Cortex of kidney (tissue), 1 donor: ENCODE measurements at places on chromosomes 1 and 21.

DNA sequence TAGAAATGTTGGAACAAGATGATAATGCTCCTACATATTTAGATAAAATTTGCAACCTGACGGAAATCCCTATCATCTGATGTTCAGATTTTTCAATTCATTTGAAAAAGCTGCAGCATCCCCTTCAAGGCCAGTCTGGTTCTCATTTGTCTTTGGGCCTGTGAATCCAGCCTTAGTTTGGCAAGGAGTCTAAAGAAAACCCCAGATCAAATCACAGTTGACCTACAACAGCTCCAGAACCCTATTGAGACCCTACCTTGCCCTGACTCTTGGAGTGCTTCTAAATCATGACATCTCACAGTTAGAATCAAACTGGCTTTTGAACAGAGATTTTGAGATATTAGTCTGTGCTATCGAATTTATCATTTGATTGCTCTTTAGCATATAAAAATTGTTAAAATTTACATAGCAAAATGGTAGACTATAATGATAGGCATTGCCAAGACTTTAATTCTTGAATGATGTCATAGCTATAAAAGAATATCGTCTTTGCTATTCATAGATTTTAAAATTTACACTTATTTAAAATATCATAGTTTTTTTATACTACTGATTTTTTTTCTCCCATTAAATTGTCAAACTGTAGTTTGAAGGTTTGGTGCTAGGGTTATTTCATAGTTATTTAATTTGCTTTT lies 2.2 kb downstream of the PPP2R5A start:
- DNase-seq, result no peak

GRCh38 chr1:19167140-19167539 lies 42.9 kb downstream of the UBR4 start:
- DNase-seq, result no peak

GRCh38 chr1:161999301-162000052 lies 24.2 kb downstream of the OLFML2B start:
- no peak for DNase-seq

GRCh38 chr1:231027136-231027925 lies 12.7 kb downstream of the FAM89A start:
- DNase-seq, result no peak

GRCh38 chr1:192892934-192893333 lies 84.1 kb downstream of the RGS2 start:
- no peak for DNase-seq

DNA sequence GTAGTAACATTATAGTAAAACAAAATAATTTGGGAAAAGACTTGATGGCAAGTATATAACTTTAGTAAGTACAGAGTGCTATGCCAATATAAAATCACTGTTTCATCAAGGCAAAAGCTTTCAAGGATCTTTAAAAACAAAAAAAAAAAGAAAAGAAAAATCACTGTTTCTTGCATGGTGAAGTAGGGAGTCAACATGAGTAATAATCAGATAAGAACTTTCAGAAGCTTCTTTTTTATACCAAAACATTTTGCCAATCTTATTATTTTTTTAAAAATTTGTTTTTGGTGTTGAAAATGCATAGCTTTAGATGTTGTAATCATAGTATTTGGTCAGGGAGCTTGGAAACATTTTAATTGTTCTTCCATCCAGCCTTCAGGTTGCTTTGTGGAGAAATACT lies 37.2 kb downstream of the CAMSAP2 start:
- DNase-seq, result no peak

GRCh38 chr1:70072231-70072751 lies 133.1 kb downstream of the LRRC40 start:
- no peak for DNase-seq

GRCh38 chr1:16298653-16299052 lies 53.6 kb downstream of the FBXO42 start:
- no peak for DNase-seq

DNA sequence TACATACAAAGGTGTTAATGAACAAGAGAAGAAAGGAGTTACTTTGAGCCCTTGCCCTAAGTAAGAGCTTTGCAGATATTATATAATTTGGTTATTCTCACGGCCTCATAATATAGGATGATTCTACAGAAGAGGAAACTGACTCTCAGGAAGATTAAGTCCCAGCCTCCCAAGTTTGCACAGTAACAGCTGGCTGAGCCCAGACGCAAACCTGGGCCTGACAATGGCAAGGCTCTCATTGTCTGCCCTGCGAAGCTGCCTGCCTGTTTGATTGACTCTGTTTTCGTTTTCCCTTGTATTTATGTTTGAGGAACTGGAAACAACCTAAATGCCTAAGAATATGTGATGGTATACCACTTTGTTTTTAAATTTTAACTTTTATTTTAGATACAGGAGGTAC lies 76.2 kb upstream of the PGBD5 start:
- DNase-seq, result no peak

GRCh38 chr1:25774206-25774803 lies 25.7 kb upstream of the SELENON start:
- no peak for DNase-seq

GRCh38 chr1:235011599-235012435 lies 116.8 kb downstream of the TOMM20 start:
- DNase-seq, result no peak

DNA sequence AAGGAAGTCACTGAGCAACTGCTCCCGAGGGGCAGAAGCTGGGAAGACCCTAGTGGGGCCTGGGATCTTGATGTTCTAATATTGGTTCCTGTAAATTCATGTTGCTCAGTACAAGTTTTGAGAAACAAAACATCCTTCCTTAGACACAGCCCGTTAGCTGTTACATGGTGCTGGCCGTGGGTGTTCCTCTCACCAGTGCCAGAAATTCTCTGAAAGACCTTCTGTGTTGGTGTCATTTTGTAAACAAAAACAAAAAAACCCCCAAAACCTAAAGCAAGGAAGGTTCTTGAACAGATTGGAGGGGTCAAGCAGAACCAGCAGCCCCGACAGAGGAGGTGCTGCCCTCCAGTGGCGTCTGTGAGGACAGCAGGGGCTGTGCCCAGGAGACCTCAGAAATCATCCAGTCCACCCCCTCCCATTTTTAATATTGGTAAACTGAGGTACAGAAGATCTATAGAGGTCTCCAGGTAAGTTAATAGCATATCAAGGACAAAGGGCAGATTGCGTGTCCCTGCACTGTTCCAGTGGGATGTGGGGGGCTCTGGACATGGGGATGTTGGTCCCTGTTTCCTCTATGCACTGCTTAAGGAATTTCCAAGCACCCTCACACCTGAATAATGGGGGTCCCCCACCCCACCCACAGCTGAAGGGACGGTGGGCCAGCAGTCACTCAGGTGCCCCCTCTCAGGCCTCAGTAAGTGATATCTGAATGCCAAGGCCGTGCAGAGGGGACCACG lies 38.2 kb downstream of the SLC2A7 start:
- no peak for DNase-seq

DNA sequence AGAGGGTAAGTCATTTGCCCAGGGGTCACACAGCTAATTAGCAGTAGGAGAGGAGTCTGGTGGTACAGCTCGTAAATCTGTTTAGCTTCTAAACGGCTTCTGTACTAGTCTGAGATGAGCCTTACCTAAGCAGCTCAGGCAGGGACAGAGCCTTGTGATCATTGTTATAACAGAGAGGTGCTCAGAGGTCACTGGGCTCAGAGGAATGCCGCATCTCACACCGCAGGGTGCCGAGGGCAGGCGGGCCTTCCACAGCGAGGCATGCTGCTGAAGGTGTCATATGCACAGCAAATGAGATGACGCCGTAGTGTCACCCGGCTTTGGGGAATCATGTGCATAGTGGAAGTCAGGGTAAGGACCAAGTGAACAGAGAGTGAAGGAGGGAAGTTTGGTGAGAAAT lies 305.2 kb upstream of the FMN2 start:
- DNase-seq, result no peak

- no peak for DNase-seq
Measured at GRCh38 chr1:16127676-16128337, 28.1 kb downstream of the EPHA2 start.

GRCh38 chr21:45164838-45165237 lies 90.5 kb downstream of the ADARB1 start:
- DNase-seq, result no peak

DNA sequence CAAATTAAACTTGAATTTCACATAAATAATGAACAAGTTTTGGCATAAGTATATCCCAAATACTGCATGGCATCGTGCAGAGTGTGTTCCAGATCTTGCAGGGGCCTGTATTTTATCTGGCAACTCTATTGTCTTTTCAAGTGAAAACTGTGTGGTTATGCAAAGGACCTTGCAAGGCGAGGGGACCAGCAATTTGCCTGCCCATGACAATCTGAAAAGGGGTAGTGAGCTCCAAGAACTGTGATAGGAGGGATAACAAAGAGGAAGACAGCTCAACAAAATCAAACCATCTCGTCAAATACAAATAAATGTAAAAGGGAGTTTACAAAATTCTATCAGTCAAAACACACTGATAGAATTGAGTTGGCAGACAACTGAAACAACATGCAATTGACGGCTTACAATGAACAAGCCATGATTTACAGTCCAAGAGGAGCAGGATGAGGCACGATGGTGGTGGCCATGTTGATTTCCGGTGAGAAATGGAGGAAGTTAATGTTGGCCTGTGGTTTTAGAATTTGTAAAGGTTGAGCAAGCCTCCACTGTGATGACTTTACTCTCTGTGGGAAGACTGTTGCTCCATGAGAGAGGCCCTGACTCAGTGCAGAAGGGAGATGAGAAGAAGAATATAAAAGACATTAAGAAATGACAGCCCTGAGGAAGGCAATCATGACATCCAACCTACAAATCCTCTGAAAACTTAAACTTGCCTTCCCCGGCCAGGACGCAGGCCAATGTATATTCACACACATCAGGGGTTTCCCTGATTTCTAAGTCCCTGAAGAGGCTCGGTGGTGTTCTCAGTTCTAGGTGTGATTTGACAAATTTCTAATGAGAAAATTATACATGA lies 132.2 kb downstream of the ADSS2 start:
- DNase-seq, result no peak

- no peak for DNase-seq
Measured at GRCh38 chr1:195591917-195592672, 1016.1 kb downstream of the KCNT2 start.

- no peak for DNase-seq
Measured at GRCh38 chr1:28136922-28137613, 39.4 kb downstream of the PTAFR start.

DNA sequence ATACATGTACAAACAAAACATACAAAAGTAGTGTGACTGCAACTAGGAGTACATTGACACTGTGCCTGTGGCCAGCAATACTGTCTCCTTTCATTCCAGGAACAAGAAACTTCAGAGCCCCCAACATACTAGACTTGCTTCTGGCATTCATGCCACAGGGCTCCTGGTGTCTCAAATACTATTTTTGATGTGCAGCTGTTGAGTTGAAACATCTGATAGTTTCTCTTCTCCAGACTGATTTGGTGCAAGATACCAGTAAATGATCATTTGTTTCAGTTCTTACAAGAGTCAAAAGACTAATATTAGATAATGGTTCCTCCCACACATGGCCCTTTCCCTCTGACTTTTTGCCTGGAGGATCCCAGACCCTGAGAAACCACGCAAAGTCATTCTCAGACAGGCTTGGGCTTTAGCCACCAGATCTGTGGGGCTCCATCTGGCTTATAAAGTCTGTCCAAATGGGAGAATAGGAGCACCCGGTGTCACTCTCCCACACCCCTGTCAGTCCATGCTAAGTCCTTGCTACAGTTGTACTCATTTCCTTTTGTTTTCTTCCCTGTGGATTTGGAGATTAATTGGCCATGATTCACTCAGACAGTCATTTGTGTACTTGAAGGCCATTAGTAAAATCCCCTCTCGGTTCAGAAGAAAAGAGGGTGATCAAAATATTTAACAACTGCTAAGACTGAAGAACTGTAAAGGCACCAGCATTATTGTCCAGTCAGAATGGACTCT lies 163.5 kb upstream of the RUNX1 start:
- DNase-seq, result no peak

- DNase-seq, result no peak
Measured at GRCh38 chr21:35578831-35579471, 481.4 kb downstream of the SETD4 start.

GRCh38 chr1:42046761-42047507 lies 106.3 kb upstream of the GUCA2B start:
- no peak for DNase-seq

DNA sequence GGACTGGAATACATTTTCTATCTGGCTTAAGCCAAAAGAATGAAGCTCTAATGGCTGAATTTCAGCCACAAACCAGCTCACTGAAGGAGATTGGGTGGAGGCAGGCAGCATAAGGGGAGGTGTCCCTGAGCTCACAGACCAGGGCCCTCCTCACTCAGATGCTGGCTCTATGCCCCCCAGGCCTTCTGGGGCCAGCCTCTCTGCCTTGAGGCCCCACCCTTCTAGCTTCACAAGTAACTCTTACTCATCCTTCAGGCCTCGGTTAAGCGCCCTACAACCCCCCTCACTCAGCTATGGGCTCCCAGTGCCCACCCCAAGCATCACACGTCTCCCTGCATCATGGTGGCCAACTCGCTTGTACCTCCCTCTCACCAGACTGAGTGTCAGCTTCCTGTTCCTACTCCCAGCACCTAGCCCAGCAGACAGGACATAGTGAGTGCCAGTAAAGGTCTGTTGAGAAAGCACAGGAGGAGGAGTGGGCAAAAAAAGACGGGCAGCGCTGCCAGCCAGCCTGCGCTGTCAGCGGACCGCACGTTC lies 40.8 kb upstream of the GPR157 start:
- DNase-seq, result no peak

DNA sequence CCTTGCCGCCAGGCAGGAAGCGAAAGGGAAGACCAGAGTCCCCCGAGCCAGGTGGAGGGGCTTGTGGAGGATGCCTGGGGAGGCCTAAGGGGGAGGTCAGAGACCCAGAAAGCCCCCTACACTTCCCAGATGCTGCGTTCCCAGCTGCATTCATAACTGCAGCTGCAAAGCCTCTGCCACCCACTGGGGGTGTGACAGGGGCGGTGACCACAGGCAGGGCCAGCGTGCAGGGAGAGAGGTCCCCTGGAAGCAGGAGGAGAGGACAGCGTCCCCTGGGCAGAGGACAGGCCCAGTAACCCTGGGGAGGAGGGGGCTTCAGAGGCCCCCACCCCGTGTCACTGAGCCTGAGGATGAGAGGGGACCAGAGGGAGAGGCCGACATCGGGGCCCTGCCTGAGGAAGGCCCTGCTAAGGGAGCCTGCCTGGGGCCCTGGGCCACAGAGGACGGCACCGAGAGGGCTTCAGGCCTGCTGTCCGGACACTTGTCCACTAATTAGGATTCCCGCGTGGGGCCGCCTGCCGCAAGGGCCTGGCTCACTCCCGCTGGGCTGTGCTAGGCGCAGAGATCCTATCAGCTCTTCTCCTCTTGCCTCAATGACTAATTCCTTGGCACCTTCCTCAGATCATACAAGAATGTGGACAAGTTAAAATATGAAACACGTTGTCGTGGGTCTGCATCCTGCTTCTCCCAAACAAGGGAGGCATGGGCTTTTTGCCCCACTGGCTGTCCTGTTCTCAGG lies 49.1 kb upstream of the CCDC27 start:
- DNase-seq, result no peak
